Upper lobe of right lung (tissue), 1 donor: ENCODE measurements at places on chromosomes 6 and 20.

- peak; percentile 87 for DNase-seq
These were observed 36.9 kb downstream of the HFE start for GRCh38 chr6:26123947-26124780.

DNA sequence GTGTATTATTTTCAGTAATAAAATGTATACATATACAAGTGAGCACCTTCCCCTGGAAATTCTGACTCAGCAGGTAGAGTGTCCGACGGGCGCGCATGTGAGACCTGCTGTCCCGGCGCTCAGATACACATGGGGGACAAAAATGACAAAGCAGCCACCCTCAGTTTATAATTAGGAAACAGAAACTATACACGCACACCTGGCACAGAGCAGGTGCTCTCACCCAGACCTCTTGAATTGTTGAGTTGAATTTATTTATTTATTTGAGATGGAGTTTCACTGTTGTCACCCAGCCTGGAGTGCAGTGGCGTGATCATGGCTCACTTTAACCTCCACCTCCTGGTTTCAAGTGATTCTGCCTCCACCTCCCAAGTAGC lies 180.4 kb downstream of the ZDHHC14 start:
- no peak for DNase-seq

GRCh38 chr6:71889366-71889765 lies 3.0 kb downstream of the RIMS1 start:
- DNase-seq, result no peak

GRCh38 chr6:16844183-16844582 lies 82.9 kb upstream of the ATXN1 start:
- no peak for DNase-seq

DNA sequence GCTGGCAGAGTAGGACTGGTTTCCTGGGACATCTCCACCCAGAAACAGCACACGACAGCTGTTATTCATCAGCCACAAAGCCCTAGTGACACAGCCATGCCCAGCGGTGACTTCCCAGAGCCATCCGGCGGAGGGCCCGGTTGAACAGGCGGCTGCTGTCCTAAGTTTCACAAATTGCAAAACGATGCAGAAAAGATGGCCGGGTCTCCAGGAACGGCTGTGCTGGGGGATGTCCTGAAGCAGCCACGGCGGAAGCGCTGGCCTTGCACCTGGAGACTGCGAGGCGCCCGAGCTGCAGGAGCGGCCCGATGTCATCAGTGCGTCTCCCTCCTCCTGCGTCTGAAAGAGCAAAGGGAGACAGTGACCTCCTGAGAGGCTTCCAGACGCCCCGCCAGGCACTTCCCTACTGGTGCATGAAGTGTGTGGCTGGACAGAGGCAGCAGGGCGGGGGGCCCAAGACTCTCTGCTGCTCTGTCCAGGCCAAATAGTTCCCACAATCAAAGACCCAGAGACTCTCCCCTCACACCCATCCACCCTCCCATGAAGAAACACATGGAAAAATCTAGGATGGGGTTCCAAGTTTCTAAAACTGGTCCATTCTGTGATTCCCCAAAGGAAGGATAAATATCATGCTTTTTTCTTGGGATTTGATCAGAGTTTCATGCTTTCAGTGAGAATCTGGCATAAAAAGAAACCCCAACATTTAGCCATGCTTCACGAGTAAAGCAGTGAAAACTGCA lies 44.0 kb downstream of the SSR1 start:
- no peak for DNase-seq

DNA sequence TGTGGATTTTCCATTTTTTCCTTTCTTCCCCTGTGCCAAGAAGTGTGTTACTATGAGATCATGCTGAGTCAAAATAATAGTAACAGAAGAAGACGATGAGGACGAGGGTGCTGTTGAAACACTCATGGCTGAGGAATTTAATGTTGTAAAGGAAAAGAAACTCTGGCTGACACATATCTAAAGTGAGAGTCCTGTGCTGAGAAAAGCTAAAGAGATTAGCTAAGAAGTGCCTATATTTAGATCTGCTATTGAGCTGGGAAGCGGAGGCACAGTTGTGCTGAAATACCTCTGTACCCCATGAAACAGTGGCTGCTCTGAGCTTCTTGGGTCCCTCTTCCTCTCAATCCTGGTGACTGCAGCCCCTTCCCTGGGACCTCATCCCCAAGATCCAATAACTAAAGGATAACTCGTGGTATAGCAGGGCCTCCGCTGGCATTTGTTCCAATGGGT lies 1.1 kb upstream of the SYTL3 start:
- peak; percentile 3 for DNase-seq

DNA sequence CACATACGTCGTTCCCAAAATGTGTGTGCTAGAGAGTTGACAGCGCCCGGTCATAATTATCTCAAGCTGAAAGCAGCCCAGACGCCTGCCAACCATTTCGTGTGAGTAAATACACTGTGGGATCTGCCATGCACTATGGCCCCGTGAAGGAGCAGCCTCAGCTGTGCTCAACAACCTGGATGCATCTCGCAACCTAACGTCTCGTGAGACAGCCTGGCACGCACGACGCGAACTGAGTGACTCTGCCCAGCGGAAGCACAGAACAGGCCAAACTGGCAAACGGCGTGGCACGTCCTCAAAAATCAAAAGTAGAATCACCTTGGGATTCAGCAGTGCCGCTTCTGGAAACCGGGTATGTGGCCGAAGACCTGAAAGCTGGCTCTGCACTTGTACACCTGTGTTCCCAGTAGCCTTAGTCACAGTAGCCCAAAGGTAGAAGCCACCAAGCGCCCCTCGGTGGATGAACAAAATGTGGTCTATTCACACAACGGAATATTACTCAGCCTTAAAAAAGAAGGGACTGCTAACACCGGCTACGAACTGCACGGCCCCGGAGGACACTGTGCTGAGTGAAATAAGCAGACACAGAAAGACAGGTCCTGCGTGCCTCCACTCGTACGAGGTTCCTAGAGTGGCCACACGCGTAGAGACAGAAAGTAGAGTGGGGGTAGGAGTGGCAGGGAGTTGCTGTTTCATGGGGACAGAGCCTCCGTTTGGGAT lies 27.2 kb upstream of the SLCO4A1 start:
- DNase-seq, result no peak
